ENCODE measurements at places on chromosomes 6 and 20.

- DNase-seq = no peak
Measured at GRCh38 chr6:109417646-109418045, 22.8 kb downstream of the PPIL6 start.

DNA sequence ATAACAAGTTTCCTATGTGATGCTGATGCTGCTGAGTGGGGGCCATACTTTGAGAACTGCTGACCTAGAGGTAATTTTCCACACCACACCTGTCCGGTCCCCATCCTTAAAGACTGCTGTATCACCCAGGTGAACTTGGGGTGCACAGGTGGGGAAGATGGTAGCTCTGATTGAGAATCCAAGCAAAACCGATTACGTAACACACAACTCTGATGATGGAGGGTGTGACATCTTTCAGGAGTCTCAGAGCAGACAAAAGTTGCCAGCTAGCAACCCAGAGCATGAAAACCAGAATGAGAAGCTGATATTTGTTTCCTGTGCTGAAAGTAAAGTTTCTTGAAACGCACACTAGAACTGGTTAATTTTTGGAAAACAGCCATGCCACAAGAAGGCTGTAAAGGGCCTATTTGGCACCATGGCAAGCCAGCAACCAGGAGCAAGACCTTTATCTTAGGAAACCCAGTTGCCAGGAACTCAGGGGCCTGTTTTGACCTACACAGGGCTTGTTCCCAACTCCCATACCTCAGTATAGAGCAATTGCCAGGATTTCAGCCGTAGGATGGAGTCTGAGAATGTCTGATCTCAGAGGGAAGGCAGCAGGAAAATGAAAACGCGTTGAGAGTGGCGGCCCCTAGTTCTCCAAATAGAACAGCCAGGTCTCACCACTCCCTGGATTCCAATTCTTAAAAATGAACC is 21.6 kb upstream of the TBC1D7 start:
- DNase-seq = no peak

DNA sequence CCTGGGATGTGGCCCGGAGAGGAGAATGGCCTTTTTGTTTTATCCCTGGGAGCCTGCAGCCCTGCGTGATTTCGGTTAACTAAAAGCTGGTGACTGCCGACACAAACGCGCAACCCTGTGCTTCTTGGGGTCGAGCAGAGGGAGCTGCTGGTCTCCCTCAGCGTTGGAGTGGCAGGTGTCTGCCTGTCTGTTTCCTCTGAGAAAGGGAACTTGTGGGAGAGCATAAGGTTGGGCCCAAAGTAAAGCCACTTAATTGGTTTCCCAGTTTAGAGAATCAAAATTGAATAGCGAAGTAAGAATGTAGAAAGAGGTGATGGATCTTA is 500 bp downstream of the LTV1 start:
- no peak for DNase-seq

DNA sequence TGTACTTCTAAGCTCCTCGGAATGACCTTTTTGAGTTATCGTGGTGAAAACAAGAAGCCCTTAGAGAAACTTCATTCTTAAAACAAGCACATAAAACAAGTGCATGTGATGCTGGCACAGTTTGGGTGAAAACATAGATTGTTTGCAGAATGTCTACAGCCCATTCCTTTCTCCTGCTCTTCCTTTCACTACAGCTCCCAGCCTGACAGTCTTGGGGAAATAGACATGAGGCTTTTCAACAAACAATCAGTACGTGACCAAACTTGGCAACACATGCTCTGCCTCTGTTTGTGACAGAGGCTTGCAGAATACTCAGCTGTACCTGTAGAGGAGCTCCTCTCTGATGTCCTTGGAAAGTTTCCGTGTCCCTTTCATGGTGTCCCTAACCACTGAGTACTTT is 321.6 kb downstream of the ZFAND3 start:
- DNase-seq = no peak

- no peak for DNase-seq
Measured at GRCh38 chr6:101212640-101213039, 180.9 kb upstream of the GRIK2 start.

- DNase-seq = no peak
Measured at GRCh38 chr6:14910692-14911547, 334.9 kb upstream of the JARID2 start.

- DNase-seq = no peak
Measured at GRCh38 chr6:113871975-113872374, 14.8 kb downstream of the MARCKS start.

DNA sequence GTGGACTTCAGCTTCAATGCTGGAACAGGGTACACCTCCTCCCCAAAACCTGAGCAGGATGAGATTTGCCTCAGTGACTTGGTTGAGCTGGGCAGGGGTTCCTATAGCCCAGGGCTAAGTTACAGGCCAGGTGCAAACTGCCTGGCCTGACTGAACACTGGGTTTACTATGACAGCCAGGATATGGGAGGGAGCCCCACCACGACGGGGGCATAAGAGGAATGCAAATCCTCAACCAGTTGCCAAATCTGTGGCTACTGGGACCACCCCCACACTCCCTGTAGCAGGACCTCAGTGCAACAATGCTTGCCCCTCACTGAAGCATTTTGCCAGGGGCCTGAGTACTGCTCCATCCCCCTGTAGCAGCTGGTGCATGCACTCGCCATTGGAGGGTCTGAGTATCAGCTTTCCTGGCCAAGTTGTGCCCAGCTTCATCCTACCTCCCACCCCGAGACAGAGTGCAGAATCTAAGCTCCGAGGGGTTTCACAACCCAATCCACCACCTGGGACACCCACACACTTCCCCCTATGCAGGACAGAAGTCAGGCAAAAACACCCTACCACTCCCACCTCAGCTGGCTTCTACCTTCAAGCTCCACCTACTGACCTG is 27.6 kb downstream of the TREML4 start:
- DNase-seq = no peak

DNA sequence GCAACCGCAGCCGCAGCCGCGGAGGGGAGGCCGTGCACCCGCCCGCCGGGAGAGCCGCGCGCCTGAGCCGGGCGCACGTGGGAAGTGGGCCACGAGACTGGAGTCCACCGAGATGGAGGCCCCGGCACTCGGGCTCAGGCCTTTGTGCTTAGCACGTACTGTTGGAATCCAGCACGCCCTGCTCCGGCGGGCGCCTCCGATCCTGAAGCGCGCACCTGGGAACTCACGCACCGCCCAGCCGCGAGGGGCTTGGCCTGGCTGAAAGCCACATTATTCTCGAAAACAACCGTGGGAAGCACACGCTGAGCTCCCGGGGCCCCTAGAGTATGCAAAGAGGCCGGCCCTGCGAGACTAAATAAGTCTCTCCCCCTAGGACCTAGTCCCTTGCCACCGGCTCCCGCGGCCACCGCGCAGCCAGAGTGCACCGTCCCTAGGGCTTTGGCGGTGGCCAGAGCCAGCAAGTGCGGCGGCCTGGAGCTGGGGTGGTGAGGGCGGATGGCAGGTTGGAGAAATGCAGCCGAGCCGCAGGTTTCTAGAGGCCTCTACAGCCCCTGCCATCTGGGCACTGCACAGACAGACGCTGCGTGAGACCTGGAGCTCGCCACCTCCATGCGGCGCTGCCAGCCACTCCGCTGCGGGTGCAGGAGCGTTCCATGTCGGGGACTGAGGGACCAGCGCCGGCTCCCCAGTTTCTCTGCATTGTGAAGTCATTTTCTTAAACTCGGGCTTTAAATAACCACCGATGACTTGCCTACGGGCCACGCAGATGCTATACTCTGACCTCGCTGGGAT is 42.0 kb upstream of the LY86 start:
- DNase-seq = no peak

- DNase-seq = no peak
Measured at GRCh38 chr20:32894026-32894483, 35.3 kb downstream of the EFCAB8 start.

GRCh38 chr6:152368751-152369624 is 268.2 kb downstream of the SYNE1 start:
- no peak for DNase-seq

GRCh38 chr6:36805917-36806316 is 33.3 kb downstream of the CPNE5 start:
- DNase-seq = no peak

DNA sequence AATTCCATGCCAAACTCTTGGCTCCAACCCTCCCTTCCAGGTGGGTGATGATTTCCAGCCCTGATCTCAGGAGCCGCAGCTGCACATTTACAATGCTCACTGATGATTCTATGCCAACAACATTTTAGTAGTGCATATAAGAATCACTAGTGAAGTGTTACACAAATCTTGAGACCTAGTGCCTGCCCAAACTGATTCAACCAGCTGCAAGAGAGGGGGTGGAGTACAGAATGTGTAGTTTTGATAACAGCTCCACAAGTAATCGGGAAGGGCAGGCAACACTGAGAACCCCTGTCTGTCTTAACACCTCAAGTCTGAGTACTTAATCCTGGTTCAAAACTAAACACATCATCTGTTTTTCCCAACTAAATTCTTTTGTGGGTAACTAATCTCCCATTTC is 91.7 kb downstream of the PRDM1 start:
- no peak for DNase-seq

DNA sequence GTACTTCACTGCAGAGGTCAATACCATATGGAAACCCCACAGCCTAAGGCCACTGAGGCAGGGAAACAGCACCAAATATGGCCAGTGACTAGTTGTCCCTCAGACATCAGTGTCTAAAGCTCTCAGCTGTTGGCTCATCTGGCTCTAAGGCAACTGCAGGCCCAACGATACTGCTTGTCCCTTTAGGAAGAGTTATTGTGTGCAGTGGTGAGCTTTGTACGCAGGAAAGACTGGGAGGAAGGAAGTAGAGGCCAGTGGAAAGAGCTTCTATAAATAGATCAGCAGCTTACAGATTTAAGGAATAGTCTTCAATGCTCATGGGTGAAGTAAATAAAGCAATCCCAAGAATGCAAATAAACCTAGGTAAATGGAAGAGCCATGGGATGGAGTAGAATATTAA is 29.3 kb downstream of the DNAAF9 start:
- DNase-seq = no peak

DNA sequence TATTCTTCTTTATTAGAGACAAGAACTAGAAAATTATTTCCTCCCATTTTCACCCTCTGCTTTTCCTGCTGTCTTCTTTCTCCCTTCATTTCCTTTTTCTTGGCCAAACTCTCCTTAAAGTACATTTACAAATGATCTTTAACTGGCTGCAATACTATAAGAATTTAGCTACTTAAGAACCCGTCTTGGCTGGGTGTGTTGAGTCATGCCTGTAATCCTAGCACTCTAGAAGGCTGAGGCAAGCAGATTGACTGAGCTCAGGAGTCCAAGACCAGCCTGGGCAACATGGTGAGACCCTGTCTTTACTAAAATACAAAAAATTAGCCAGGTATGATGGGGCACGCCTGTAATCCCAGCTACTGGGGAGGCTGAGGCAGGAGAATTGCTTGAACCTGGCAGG is 39.3 kb upstream of the SRPK1 start:
- DNase-seq = no peak

GRCh38 chr6:73612611-73613010 is 41.2 kb downstream of the SLC17A5 start:
- DNase-seq = no peak

DNA sequence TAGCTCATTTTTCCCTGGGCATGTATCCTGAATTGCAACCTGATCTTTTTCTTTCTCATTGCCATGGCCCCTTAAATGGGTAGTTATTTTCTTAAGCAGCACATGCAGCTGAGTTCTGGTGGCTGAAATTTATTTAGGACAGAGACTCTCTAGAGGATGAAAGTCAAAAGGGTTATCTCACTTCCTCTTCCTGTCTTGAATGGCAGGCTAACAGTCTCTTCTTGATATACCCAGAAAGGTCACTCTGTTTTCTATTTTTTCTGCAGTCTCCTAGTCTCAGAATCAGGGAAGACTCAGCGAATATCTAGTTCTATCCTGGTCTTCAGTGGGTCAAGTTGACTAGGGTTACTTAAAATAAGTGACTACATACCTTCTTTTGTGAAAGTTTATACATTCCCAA is 243.3 kb downstream of the EPHA7 start:
- no peak for DNase-seq

GRCh38 chr6:82217018-82217586 is 30.4 kb downstream of the IBTK start:
- no peak for DNase-seq

DNA sequence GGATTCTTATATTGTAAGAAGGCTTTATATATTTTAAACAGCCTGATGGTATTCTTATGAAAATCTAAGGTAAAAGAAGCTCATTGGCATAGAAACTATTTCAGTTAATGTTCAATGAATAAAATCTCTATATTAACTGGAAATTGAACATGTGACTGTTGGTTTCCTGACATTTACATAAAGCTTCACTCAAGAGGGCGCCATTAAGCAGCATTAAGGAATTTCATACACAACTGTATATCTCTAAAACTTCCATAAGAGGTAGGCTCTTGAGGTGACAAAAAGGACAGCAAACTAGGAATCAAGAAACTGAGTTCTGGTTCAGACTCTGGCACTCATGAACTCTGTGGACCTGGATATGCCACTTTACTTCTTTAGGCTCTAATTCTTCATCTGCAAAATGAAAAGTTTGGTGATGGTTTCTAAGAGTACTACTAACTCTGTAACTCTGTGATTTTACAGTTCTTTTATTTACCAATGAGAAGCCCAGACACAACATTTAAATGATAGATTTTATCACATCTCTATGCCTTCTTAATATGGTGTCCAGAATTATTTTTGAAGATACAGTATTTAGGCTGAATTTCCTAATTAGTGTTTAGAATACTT is 147.5 kb downstream of the FLRT3 start:
- no peak for DNase-seq

DNA sequence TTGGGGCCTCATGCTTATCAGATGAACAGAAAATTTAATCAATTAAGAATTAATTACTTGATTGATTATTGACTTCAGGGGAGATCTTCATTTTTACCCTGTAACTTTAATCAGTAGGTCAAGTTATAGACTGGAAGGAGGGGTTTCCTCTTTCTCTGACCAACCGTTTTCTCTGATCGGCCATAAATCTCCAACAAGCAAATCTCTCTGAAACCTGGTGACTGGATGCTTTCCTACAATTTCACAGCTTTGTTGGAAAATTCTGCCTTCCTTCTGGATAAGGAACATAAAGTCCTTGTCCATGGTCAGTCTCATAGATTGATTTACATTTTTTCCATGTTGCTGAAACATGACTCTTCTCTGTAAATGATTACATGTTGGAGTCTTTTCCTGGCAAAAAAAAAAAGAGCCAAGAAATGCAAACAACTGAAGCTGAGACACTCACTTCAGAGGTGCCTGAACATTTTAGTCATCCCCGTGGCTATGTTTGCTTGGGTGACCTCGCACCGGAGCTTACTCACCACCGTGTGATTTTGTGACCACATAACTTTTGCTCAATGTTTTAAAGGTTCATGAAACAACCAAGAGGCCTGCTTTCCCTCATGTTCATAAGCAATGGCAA is 31.0 kb downstream of the IRF4 start:
- DNase-seq = no peak

All from activated naive CD4-positive, alpha-beta T cell (primary cell).